ENCODE measurements at places on chromosomes 6 and 20.

- DNase-seq: no peak
Measured at GRCh38 chr20:52867305-52867704, 104.9 kb upstream of the TSHZ2 start.

DNA sequence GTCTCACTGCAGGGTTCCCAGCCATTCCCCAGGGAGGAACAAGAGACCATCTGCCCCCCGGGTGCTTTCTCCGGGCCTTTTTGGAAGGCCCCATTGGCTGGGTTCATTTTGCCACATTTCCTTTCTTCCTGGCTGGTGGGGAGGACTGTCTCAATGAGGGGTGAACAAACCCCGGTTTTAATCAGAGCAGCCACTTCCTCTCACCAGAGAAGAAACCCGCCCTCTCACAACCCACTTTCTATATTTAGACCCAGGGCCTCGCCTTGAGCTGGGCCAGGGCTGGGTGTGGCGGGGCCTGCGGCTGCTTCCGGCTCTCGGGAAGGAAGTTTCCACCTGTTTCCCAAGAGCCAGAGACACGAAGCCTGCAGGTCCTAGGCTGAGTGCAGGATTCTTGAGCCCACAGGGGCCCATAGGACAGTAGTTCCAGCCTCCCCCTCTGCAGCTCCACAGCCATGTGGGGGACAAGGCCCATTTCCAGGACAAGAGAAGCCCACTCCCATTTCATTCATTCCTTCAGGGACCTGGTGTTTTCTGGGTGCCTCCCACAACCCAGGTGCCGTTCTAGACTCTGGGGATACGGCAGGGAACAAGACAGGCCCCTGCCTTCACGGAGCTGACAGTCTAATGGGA, 41.8 kb downstream of the RBM38 start:
- DNase-seq: peak; percentile 75

DNA sequence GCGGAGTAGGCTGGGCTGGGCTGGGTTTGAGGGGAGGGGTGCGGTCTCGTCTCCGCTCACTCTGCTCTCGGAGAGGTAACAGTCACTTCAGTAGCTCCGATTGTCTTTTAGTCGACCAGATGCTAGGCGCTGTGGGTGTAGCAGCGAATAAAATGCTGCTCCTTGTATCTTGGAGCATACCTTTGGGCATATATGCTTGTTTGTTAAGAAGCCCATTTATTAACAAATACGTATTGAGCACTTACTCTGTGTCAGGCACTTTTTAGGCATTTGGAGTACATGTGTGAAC, 545 bp downstream of the ACTR5 start:
- DNase-seq: peak; percentile 55

GRCh38 chr6:91366781-91367180, 779.9 kb upstream of the MAP3K7 start:
- no peak for DNase-seq

GRCh38 chr6:156916130-156916801, 139.1 kb downstream of the ARID1B start:
- no peak for DNase-seq

GRCh38 chr6:108175176-108175591, 9.4 kb downstream of the NR2E1 start:
- no peak for DNase-seq

DNA sequence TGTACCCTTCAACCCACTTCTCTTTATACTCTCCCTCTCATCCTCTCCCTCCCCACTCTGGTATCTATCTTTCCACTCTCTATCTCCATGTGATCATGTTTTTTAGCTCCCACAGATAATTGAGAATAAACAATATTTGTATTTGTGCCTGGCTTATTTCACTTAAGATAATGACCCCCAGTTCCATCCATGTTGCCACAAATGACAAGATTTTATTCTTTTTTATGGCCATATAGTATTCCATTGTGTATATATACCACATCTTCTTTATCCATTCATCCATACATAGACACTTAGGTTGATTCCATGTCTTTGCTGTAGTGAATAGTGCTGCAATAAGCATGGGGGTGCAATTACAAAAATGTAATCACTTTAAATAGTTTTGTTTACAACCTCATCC, 62.3 kb downstream of the LY86 start:
- DNase-seq: no peak

GRCh38 chr6:106750142-106750918, 121.0 kb downstream of the QRSL1 start:
- no peak for DNase-seq

- no peak for DNase-seq
Measured at GRCh38 chr6:18087396-18088165, 34.9 kb downstream of the NHLRC1 start.

GRCh38 chr6:14354919-14355572, 237.5 kb downstream of the CD83 start:
- peak; percentile 76 for DNase-seq

DNA sequence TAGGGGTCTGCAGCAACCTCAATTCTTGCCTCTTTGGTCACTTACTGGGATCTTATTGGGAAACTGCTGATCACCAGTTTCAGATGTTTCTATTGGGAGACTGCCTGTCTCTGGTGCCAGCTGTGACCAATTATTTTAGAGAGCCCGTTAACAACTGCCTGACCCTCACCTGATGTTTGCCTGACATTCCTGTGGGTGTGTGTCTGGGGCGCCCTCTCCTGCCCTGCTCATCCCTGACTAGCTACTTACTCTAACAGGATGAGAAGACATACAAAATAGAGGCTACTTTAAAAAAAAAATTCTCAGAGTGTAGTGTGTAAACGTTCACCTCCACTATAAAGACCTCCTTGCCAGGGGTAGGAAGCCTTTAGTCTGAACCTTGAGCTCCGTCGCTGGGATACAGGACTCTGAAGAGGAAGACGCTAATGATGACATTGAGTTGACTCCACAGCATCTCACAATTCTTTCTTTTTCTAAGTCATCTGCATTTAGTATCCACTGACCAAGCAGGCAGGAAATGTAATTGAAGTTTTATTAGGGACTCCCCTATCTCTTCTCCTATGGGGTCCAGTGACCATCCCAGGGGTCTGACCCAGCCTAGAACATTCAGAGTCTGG, 54.6 kb upstream of the DDR1 start:
- no peak for DNase-seq

DNA sequence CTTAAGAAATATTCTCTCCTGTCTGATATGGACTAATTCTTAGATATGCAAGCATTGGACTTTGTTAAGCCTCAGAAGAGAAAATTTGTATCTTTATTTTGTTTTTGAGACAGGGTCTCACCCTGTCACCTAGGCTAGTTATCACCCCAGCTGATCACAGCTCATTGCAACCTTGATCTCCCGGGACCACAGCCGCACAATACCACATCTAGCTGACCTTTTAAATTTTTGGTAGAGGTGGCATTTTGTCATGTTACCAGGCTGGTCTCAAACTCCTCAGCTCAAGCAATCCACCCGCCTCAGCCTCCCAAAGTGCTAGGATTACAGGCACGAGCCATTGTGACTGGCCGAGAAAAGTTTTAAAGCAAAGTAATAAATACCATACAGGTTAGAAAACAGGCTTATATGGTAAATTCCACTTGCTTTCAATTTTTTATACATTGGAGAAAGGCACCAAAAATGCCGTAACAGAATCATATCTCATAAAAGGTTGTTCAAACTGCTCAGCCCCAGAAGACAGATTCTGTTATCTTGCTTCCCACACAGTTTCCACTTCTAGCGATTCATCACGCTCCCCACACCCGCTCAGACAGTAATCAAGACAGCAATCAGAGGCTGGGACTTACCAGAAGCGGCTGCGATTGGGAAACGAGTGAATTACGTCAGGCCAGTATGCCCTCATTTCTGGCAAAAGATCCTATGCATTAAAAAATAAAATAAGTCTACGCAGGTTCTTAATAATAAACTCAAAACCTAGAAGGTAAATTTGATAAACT, 13.8 kb downstream of the RNASET2 start:
- peak; percentile 95 for DNase-seq

DNA sequence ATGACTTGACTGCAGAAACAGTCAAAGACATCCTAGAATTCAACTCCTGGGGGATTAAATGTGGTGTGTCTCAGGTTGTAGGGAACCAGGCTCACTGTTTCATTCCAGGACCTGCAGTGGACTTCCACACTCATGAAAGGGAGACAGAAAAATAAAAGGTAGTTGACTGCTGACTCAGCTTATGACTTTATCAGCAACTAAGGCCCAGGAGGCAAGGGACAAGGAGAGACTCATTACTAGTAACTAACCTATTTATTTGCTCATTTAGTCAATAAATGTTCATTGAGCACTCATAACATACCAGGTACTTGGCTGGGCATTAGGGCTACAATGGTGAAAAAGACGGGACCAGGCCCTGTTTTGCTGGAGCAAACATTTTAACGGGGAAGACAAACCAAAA, 2.9 kb downstream of the ZSCAN31 start:
- DNase-seq: peak; percentile 56

DNA sequence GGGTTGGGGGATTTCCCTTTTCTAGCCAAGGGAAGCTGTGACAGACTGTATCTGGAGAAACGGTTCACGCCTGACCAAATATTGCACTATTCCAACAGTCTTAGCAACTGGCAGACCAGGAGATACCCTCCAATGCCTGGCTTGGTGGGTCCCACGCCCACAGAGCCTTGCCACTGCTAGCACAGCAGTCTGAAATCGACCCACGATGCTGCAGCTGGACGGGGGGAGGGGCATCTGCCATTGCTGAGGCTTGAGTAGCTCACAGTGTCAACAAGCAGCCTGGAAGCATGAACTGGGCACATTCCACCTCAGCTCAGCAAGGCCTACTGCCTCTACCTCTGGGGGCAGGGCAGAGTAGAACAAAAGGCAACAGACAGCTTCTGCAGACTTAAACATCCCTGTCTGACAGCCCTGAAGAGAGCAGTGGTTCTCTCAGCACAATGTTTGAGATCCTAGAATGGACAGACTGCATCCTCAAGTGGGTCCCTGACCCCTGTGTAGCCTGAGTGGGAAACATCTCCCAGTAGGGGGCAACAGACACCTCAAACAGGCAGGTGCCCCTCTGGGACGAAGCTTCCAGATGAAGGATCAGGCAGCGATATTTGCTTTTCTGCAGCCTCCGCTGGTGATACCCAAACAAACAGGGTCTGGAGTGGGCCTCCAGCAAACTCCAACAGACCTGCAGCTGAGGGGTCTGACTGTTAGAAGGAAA, 89.9 kb upstream of the ECI2 start:
- no peak for DNase-seq

GRCh38 chr6:91079969-91080368, 493.1 kb upstream of the MAP3K7 start:
- DNase-seq: no peak

DNA sequence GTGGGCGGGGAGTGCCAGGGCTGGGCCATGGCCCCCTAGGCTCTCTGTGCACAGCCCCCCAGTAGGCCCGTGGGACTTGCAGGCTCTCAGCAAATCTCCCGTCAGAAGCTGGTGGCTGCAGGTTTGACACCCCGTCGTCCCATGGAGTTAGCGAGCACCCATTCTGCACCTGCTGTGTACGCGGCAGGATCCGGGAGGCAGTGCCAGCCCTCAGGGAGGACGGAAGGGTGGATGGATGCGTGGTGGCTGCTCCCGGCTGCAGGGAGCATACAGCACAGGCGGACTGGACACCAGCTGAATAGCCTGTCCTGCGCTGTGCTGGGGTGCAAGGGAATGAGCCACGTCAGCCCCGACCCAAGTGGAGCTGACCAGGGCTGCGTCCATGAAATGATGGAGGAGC, 32.4 kb upstream of the CHRNA4 start:
- no peak for DNase-seq

DNA sequence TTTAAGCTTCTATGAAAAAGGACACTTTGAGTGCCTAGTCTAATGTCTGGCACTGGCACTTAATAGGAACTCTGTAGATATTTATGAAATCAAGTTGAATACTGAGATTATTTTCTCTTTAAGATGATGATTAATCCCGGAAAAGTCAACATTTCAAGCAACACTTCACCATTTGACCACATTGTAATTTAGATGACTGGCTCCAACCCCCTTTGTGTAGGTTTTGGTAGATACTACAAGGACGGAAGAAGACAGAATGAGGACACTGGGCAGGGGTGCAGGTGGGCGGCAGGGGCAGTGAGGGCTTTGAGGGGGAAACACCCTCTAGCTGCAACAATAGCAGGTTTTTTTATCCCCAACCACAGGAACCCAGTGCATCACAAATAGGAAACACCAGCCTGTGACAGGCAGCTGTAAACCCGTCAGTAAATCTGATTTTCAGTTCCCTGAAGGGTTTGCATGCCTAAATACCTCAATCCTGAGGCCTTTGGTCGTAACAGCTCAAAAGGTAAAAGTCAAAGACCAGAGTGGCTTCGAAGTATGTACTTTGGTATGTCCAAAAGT, 4.6 kb downstream of the DTNBP1 start:
- no peak for DNase-seq

DNA sequence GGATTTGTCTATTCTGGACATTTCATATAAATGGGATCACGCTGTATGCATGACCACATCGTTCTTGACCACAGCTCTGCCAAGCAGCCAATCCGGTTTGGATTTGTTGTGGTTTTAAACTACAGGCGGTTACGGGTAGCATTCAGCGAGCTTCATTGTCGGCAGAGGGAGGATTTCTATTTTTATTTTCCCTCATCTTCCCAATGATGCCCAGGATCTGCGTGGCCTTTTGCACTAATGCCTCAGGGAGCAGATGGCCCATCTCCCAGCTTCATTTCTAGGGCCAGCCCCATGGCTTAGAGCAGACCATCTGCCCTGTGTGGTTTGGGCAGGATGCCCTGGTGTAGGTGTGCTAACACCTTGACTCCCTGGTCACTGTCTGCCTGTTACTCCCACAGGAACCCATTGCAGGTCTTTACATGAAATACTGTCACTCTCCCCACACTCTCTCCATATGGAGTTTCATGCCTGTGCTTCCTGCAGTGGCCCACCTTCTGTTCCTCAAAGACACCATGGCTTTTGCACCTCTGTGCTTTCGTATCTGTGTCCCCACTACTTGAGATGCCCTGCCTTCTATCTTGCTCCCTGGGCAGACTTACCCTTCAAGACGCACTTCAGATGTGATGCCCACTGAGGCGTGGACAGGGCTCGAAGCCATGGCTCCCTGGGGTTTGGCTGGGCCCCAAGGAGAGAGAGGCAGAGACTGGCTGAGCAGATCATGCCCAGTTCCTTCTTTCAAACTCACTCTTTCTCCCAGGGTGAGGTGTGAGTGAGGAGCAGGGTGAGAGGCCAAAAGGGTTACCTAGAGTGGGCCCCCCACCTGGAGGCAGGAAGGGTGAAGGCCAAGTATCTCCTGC, 26.0 kb downstream of the SDCBP2 start:
- peak; percentile 51 for DNase-seq

- no peak for DNase-seq
Measured at GRCh38 chr6:74570044-74570443, 635.8 kb downstream of the COL12A1 start.

GRCh38 chr6:42010185-42010891, 40.0 kb upstream of the TAF8 start:
- peak; percentile 92 for DNase-seq

- no peak for DNase-seq
Measured at GRCh38 chr6:128511506-128511905, 8.9 kb downstream of the PTPRK start.

- DNase-seq: peak; percentile 52
Measured at GRCh38 chr6:44733868-44734267, 346.4 kb downstream of the CDC5L start.

- no peak for DNase-seq
Measured at GRCh38 chr6:155510879-155511278, 55.2 kb upstream of the NOX3 start.

Measured in OCI-M1 (cell line).